ENCODE measurements at places on chromosomes 16 and 17. TPM values are rescaled to one million over a fixed set of nuclear protein-coding genes. Genes with fewer than 3 reads are reported as not detected.

RMI2 gene
- 12.3 TPM for total RNA-seq

TEKT5 gene
- total RNA-seq: not detected

SLC5A10 gene
- total RNA-seq: 0.05 TPM

TBC1D3 gene
- not detected for total RNA-seq

TEKT1 gene
- not detected for total RNA-seq

FOXJ1 gene
- not detected for total RNA-seq

Data from airway epithelial cell (primary cell).